ENCODE measurements at places on chromosomes 12 and 14.

DNA sequence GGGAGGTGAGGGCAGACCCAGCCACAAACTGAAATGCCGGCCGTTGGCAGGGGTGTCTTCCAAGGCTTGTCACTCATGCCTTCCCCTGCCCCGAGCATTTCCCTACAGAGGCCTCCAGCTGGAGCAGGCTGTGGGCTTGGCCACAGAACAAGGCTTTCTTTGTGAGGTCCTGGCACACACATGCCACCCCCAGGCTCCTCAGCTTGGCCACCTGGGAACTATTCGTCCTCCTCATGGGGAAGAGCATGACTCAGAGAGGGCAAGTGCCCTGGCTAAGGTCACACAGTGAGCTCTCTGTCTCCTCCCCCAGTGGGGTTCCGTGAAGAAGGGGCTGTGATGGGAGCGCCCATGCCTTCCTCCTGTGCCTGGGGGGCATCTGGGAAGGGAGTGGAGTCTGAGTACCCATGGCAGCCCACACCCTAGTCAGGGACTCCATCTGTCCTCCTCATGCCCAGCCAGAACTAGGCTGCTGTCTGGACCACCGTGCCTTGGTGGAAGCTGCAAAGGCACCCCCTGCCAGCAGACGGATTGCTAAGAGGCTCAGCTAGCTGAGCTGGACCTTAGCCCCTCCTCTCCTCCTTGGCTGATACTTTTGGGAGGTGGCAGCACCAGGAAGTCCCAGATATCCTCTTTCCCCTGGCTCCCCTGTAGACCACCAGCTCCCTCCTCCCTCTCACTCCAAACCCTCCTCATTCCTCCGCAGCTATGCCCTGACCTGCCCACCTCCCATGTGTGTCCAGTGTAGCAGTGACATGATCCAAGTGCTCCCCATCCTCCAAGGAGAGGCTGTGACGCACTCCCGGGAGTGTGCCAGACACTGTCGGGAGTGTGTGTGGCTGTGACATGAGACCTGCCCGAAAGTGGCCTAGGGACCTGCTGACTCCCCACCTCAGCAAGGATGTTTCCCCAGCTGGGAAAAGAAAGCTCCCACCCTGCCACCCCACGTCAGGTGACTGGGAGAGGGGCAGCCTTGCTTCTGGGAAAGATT is 21.4 kb downstream of the ABCB9 start:
- DNase-seq = no peak

DNA sequence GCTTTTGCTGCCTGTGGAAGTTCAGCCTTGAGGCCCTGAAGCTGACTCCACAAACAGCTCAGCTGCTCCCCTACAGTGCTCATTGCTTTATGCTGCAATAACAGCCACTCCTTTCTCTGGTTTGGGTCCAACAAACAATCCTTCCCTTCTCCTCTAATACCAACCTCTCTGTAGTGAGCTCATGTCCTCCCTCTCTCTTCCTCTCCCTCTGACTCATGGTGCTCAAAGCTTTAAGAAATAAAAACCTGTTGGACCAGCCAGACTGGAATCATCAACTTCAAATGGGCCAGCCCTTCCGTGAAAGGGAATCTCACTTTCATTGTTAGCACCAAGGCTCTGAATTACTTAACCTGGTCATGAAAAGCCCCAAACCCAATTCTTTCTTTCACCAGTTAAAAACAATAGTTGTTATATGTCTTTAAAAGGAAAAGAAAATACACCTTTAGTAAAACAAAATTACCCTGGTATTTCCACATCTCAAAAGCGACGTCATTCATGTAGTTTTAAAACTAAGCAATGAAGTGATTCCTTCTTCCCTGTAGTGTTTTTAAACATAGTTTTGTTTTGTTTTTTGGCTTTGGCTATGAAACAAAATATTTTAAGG is 126.4 kb downstream of the DUSP6 start:
- DNase-seq = no peak

DNA sequence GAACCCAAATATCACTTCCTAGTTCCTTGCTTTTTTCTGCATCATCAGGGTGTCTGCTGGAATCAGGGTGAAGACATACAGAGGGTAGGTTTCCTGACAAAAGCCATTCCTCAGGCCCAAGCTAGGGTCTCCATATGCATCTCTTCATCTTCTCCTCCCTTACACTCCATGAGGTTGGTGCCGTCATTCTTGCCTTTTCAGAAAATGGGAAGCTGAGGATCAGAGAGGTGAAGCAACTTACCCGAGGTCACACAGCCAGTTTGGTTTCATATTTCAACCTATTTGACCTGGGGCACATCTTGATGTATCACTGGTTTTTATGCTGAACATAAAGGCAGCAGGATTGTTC is 7.3 kb upstream of the FAM222A start:
- no peak for DNase-seq

DNA sequence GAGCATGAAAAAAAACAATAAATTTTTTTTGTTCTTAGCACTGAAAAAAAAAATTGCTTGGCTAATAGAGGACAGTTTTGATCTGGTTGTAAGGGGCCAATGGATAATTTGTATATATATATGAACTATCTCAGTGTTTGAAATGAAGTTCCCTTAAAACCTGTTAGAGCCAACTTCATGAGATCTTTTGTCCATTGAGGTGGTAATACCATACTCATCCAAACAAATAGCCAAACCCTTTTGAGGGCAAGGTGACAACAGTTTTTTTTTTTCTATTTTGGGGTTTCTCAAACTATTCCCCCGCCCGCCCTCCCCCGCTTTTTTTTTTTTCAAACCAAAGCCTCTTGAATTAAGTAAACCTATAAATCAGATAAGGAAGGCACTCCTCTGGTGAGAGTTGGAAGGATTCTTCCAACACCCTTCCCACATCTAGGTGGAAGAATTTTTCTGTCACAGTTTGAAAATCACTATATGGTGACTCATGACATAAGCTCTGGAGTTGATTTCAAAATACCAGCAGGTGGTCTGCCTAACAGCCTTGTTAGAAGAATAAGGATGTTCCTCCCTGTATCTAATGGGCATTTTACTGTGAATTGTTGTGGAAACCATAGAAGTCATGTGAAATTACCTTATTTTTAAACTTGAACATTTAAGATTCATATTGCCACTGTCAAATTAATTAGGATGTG is 10.2 kb downstream of the ARHGAP5 start:
- DNase-seq = no peak

DNA sequence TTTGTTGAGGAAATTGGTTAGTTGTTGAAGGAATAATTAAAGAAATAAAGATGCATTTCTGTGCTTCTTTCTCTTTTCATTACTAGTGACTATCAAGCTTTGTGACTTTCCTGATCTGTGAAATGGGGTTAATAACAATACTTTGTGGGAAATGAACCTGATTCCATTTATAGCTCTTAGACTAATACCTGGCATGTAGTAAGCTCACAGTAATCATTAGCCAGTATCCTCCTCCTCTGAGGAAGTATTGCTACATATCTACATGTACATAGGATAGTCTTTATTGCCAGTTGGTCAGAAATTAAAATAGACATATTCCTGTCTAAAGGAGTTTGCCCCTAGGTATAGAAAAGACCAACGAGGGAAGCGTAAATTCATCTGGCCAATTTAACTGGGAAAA is 1.8 kb upstream of the CCDC198 start:
- DNase-seq = no peak

DNA sequence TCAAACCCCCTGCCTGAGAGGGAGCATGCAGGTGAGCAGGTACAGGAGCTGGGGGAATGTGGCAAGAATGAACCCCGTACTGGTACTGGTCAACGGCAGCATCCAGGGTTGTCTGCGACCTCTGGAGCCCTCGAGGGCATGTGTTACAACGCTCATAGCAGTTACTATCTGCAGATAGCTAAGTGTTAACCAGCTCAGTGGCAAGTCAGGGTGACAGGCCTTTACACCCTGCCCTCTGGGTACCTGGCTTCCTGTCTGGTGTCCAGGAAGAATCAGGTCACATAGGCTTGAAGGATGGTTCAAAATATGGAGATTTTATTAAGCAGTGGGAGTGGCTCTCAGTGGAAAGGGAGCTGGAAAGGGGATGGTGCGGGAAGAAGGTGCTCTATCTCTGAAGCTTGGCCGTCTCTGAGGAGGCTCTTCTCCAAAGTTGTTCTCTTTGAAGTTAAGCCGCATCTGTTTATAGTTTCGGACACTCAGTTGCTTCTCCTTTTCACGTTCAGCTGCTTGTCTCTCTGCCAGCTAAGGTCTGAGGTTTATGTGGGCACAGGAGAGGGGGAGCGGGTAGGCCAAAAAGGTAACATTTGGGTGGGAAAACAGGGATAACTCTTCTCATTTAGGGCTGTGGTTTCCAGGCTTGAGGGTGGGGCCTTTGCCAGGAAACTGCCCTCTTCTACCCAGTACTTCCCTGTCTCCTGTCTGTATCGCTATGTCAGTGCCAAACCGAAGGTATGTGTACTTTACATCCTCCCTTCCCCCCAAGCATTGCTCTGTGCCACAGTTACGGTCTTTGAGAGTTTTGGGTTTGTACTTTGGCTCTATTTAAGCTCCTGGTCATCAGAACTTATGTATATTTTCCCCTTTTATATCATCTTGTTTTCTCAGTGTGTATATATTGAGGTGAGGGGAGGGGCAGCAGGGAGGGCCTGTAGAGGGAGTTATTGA is 305.8 kb downstream of the RGS6 start:
- DNase-seq = no peak

GRCh38 chr12:88562151-88562550 is 18.1 kb downstream of the KITLG start:
- DNase-seq = no peak

Measured in CD4-positive, alpha-beta T cell treated with Interleukin-10 for 1 hour (primary cell).